ENCODE measurements at places on chromosomes 4 and X. TPM values are rescaled to one million over a fixed set of nuclear protein-coding genes. Genes with fewer than 3 reads are reported as not detected.

Gene ERCC6L
- 6.7 TPM for total RNA-seq

Gene RAB40AL
- 1.4 TPM for total RNA-seq

Gene WNK3
- total RNA-seq: 2.7 TPM

Gene SERTM2
- not detected for total RNA-seq

Gene PRIMPOL
- 11.1 TPM for total RNA-seq

Gene HEPH
- 0.20 TPM for total RNA-seq

Gene CCKAR
- not detected for total RNA-seq

GRCh38 chrX:633043-633984 lies 2.7 kb downstream of the SHOX start:
- DNase-seq: no peak

GRCh38 chrX:63585936-63586335 lies 199.1 kb downstream of the ARHGEF9 start:
- DNase-seq: no peak

DNA sequence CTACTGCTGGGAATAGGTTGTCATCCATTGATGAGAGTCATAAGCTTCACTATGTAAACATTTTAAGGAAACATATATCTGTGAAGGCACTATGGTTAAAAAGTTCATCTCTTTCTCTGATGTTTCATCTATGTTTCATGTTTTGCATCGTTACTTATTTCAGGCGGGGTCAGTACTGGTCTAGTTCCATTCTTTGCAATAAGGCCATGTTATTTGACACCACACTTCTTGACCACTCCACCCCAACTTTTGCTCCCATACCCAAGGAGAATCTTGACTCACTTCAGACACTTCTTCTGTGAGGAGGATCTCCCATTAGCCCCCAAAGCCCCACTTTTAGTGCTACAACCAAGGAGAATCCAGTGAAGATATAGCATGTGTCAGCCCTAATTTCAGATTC lies 119.4 kb downstream of the GRIA3 start:
- no peak for DNase-seq

DNA sequence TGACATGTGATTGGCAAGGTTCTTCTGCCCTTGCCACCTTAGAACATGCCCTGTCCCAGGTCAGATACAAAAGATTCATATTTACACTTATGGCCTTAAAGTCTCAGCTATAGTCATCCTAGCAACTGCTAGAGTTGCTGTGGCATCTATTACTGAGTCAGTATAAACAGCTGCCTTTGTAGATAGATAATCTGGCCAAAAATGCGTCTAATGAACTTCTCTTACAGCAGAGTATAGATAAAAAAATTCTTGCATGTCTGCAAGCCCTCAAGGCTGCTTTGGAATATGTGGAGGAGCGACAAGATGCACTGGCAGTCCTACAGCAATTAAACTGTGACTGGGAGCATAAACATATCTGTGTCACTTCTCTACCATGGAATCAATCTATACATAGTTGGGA lies 1209.7 kb upstream of the PABPC4L start:
- no peak for DNase-seq

DNA sequence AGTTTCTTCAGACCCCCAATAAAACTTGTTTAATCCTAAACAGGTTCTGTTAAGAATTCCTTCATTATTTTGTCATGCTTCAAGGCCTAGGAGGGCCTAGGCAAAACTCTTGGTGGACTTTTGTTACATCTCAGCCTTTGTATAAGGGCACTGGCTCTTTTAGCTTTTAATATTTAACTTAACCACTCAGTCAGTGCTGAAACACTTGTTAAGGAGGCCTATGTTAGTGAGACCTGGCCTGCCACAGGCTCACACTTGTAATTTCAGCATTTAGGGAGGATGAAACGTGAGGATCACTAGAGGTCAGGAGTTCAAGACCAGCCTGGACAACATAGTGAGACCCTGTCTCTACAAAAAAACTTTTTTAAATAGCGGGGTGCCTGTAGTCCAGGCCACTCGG lies 32.7 kb upstream of the PGK1 start:
- DNase-seq: no peak

DNA sequence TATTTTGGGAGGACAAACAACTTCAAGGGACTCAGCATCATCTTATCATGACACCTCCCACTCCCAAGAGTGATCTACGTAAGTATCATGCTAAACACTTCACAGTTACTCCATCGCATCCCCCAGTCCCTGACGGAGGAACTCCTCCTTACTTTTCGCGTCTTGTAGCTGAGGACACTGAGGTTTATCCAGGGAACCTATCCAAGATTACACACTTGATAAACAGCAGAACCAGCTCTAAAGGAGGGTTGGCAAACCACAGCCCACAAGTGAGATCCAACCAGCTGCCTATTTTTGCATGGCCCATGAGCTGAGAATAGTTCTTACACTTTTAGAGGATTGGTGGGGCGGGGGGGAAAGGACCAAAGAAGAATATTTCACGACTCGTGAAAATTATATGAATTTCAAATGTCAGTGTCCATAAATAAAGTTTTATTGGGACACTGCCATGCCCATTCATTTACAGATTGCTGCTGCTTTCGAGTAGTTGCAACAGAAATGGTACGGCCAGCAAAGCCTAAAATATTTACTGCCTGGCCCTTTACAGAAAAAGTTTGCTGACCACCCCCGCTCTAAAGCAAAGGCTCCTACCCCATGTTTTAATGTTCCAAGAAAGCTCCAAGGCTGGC lies 47.8 kb downstream of the SEPSECS start:
- no peak for DNase-seq

- DNase-seq: no peak
Measured at GRCh38 chr4:144648042-144648441, 2.1 kb downstream of the HHIP start.

DNA sequence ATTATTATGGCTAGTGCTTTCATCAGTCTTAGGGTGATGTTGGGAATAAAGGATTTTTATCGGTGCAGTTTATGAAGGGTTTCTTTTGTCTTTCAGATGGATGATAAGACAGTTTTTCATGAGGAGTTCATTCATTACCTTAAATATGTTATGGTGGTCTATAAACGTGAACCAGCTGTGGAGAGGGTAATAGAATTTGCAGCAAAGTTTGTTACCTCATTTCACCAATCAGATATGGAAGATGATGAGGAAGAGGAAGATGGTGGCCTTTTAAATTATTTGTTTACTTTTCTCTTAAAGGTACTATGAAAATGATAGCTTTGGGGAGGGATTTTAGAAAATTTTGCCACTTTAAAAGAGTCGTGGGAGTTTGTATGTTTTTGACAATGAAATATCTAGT lies 1.3 kb downstream of the NCAPG start:
- DNase-seq: peak; percentile 32

DNA sequence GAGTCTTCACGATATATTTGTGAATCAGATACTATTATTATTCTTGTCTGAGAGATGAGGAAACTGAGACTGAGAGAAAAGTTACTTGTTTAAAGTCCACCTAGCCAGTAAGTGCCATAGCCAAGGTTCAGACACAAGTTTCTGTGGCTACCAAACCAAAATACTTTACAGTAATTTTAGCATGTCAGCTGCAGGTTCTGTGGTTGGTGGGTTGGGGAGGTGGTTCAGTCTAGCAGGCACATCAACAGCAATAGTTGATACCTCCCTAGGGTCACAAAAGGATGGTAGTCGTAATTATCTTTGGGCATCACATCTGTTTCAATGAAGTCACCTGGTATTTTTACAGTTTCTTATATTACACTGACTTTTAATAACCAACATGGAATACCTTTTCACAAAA lies 35.6 kb upstream of the EDA2R start:
- no peak for DNase-seq

DNA sequence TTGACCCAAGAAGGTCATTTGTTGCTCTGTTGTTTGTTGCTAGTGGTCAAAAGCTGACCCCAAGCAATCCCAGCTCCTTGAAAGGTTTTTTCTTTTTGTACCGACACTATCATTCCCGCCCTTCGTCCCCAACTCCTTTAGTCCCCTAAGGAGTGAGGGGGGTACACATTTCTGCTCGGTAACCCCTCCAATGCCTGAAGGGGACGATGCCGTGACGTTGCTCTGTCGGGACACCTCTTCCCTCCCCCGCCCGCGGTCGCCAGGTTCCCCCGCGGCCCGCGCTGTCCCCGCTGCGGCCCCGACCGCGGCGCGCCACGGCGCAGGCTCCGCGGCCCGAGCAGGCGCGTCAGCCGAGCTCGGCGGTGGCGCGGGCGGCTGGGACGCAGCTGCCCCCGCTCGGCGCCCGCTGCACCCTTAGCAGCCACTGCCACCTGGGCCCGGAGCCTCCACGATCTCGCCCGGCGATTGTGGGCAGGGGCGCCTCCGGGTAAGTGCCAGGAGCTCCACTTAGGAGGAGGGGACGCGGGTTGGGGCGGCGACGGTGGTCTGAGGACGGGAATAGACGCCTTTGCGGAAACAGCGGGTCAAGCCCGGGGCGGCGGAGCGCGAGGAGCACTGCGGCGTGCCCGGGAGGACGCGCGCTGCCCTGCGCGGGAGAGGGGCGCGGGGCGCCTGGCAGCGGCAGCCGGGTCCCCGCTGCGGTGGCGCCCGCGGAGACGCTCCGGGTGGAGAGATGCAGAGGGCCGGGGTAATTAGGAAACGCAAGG lies at the start of gene GLRB:
GLRB (plus strand) TSS at position 340 of the 767 bp plus-strand sequence. CDS start 1,875 bp downstream, outside the sequence.
- DNase-seq: peak; percentile 45

GRCh38 chrX:39731735-39732134 lies 366.0 kb downstream of the BCOR start:
- DNase-seq: no peak

- no peak for DNase-seq
Measured at GRCh38 chr4:134533068-134533467, 331.5 kb upstream of the PABPC4L start.

GRCh38 chrX:136967966-136968365 lies 65.8 kb downstream of the GPR101 start:
- no peak for DNase-seq

GRCh38 chrX:30304866-30305265 lies 4.3 kb downstream of the NR0B1 start:
- no peak for DNase-seq

DNA sequence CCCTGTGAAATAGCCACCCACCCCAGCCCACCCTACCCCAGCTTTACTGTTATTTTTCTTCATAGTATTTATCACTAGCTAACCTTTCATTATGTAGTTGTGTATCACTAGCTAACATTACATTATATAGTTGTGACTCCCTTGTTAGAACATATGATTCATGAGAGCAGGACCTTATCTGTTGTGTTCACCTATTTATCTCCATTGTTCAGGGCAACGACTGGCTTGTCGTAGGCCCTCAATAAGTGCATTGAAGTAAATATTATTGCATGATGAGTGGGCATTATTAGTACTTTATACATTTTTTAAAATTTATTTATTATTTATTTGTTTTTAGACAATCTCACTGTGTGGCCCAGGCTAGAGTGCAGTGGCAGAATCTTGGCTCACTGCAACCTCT lies 4.2 kb downstream of the SMARCAD1 start:
- no peak for DNase-seq

GRCh38 chrX:40845331-40845911 lies 110.1 kb upstream of the MED14 start:
- peak; percentile 30 for DNase-seq

DNA sequence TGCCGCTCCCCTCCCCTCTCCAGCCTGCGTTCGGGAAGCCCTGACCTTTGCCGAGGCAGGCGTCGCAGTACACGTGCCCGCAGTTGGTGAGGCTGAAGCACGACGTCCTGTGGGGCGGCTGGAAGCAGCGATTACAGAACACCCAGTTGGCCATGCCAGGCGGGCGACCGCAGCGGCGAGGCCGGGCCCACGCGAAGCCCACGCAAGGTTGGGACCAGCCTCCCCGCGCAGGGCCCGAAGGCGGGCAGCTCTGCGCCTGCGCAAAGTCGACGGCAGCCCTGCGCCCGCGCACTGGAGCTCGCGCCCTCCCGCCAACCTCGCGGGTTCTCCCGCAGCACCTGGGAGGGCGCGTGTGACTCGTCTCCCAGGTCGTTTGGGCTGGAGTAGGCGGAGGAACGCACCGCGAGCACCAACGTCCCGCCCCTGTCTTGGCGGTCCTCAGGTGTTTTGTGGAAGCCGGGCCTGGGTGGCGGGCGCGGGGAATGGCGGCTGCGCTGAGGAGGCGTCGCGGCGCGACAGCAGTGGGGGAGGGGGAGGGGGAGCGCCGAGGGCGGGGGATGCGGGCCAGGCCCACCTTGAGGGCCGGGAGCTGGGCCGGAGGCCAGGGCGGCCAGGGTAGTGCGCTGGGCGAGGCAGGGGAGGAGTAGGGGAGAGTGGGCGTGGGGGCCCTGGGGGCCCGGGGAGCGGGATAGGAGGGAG lies at the start of gene RNF212:
RNF212 (minus strand) TSS at position 254 of the 699 bp plus-strand sequence; CDS start at position 154, 100 bp downstream.
- DNase-seq: peak; percentile 23

DNA sequence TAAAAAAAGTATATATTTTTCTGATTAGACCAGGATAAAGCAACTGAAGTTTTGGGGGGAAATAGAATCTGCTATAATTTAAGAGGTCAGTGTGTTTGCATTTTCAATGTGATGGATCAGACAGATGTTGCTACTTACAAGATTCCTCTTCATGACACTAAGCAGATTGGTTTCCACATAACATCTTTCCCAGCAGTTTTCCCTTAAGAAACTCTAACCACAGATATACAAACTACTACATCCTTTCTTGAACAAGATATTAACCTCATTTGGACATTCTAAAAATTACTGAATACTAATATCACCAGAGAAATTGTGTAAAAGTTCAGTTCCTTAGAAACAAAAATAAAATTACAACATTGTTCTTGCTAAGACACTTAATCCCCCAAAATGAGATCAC lies 106.7 kb upstream of the GUCY1A1 start:
- no peak for DNase-seq

DNA sequence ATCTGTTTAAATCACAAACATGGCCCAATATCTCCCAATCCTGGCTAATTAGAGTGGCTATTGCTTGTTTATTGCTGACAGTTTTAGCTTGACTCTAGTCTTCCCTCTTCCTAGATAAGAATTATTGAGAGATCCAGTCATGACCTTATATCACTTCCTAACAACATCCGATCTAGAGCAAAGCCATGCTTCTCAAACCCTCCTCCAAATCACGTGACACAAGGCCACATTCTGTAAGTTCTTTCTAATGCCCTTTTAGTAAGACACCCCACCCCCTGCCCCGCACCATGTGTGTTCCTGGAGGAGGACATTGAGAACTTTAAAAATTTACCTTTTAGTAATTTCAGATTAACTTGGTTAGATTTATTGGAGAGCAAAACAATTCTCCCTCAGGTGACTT lies 40.6 kb upstream of the RASSF6 start:
- no peak for DNase-seq

DNA sequence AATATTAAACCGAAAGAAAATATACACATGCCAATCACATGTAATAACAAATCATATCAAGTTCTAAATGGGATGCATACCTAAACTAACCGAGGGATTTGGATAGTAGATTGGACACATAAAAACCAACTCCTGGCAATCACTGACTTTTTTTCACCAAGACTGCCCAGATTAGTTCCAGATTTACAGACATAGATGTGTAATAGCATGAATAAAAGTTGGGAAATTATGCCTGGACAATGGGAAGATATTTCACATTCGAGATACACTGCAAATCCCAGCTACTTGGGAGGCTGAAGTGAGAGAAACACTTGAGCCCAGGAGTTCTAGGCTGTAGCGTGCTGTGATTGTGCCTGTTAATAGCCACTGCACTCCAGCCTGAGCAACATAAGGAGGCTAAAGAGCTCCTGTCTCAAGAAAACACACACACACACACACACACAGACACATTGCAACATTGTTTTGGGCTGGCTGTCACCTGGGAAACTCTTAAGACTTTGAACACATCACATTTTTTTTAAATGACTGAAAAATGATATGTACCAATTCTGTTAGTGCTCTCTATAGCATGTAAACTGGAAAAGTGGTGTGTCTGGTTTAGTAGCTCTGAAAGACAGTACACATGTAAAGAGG lies 5.7 kb downstream of the RAB40A start:
- no peak for DNase-seq

- DNase-seq: no peak
Measured at GRCh38 chrX:46739736-46740135, 19.2 kb downstream of the SLC9A7 start.

Data from endothelial cell of umbilical vein (primary cell).